ENCODE measurements at places on chromosomes 7 and 10.
A peak's percentile ranks its signal among the peaks of the same experiment; 100 is the strongest.

DNA sequence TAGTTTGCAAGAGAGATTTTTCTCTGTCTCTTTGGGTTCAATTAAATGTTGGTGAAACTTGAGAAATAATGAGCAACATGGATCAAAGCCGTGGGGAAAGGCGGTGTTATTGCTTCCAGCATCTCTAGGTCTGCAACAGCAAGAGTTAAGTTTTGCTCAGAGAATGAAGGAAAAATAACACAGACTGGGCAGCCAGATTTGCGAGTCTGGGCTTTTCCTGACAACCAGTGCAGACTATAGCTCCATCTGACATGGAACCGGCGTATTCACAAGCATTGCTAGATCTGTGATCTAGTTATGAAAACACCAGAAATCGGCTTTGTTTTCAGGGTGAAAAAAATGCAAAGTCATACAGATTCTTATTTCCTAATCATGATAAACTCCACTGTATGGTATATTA is 110.4 kb downstream of the CAMK1D start:
- DNase-seq = no peak

- DNase-seq = no peak
Observed at GRCh38 chr10:16950656-16951601, 133.7 kb upstream of the RSU1 start.

- DNase-seq = no peak
Observed at GRCh38 chr10:113423981-113424721, 128.7 kb upstream of the HABP2 start.

DNA sequence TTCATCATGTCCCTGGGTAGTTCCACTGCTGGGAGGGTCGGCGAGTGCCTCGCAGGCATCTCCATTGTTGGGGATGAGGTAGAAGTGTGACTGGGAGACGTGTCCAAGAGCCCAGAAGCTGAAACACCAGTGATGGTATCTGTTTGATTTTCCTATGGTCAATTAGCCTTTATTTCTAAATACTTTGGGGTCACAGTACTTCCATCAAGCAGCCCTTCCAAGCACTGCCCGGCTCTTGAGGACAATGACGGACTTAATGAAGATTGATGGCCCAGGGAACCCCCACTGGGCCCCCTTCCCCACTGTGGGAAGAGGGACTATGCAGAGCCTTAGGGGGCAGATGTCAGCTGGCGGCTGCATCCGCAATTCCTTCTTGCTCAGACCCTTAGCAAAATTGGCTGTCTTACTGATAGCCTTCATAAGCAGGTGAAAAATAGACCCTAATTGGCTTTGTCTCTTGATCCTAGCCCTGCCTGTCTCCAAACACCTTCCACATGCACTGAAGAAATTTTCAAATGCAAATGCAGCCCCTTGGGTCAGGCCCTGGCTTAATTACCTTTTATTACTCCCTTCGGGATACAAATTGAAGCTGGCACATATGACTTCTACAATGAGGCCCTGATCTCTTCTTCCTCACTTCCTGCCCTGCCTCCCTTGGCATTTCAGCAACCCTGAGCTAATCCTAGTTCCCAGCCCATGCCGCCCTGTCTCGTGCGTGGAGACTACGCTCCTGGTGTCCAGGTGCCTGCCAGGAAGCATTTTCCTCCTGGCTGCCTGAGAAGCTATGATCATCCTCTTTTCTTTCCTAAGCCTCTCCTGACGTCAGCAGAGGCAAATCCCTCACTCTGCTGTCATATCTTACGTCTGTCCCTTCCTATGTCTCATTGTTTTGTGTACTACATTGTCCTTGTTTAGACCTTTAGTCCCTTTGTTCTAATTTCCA is 124.5 kb upstream of the GDF10 start:
- no peak for DNase-seq

- no peak for DNase-seq
Observed at GRCh38 chr10:48672596-48673265, 11.9 kb upstream of the WDFY4 start.

- peak; percentile 55 for DNase-seq
Observed at GRCh38 chr7:25855854-25856782, 295.9 kb upstream of the NFE2L3 start.

DNA sequence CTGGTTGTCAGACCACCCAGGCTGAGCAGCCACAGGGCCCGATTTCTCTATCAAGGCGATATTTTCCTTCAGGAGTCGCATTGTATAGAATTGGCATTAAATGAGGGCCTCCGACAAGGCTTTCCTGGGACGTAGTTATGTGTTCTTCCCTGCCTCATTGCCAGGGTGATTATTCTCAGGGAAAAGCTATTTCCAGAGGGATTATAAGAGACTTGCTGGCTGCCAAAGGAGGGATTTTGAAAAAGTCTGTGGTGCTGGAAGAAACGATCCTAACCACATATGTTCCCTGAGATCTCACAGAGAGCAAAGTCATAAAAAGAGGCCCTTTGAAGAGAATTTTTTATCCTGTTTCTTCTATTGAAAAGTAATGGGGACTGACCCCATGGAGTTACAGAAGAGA is 27.7 kb upstream of the SDHAF3 start:
- no peak for DNase-seq

- DNase-seq = no peak
Observed at GRCh38 chr10:123746061-123746460, 79.9 kb downstream of the GPR26 start.

GRCh38 chr7:123366626-123367025 is 166.9 kb upstream of the SLC13A1 start:
- DNase-seq = no peak

DNA sequence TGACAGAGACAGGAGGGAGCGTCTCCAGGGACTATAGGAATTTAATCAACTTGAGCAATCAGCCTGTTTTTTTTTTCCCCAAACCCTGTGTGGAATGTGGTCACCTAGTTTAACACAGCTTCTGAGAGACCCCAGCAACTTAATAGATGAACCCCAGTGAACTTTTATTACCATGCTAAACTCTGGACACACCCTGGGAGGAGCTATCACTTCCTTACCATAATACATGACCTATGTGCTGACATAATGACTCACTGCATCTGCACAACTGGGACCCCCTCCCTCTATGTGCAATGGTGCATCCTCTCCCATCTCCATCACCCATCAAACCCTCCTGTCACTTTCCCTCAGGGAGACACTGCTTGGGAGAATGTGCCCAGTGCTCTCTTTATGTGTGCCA is 83.7 kb downstream of the EPC1 start:
- no peak for DNase-seq

GRCh38 chr7:151597541-151598444 is 78.1 kb upstream of the RHEB start:
- DNase-seq = no peak

DNA sequence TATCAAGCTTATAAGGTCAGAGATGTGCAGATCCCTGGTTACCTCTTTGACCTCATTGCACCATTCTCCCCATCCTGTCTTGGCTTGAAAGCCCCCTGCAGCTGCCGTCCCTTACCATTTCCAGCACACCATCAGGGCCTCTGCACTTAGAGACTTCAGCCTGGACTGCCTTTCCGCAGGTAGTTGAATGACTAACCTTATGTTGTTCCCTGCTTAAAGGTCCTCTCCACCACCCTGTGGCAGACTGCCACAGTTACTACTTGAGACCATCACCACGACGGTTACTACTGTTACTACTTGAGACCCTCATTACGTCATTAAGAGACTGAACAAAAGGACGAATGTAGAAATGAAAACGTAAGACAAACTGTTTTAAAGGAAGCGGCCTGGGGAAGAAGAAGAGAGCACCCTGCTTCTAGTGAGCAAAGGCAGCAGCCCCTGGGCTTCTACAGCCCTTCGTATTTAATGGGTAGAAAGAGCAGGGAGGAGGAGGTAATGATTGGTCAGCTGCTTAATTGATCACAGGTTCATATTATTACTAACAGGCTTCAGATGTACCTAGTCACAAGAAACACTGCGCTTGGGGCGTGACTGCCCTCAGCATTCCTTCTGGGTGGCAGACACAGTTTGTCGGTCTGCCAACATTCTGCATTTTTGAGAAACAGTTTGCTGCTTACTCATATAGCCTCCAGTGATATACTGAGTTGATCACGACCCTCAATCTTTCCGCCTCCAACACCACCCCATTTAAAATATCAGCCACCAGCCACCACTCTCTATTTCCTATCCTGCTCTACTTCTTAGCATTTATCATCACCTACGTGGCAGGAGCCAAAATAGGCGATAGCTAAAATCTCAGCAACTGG is 74.1 kb upstream of the PARD3 start:
- DNase-seq = no peak

GRCh38 chr7:98935811-98936210 is 57.5 kb downstream of the TRRAP start:
- DNase-seq = no peak

GRCh38 chr7:46554688-46555422 is 633.8 kb upstream of the IGFBP3 start:
- DNase-seq = no peak

- DNase-seq = no peak
Observed at GRCh38 chr7:45242698-45243097, 85.1 kb downstream of the RAMP3 start.

- DNase-seq = peak; percentile 25
Observed at GRCh38 chr10:22682237-22683139, 31.9 kb downstream of the PIP4K2A start.

DNA sequence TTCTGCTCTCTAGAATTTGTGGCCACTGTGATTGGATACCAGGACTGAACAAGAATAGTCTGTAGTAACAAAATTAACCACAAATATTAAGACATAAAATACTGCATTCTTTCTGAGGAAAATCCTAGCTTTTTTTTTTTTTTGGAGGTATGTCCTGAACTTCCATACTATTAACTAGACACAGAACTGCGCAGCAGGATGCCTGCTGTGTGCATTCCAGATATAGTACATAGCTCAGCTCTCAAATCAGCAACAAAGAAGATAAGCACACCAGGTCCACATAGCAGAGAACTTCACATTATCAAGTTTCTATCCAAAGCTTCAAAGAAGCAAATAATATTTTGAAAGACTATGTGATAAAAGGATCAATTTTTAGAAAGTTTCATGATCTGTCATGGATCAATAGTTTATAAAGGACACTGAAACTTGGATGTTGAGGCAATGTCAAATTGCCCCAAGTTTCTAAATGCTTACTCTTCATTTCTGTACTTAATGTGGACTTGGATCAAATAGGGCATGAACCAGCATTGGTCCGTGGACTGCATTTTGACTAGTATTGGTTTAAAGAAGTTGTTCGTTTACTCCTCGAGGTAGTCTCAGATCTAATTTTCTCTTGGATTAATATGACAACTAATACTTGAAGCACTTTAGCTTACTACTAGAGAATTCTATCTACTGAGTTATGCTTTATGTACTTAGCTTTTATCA is 15.4 kb downstream of the NAMPT start:
- no peak for DNase-seq
